ENCODE measurements at places on chromosomes 16 and 17. TPM values are rescaled to one million over a fixed set of nuclear protein-coding genes. Genes with fewer than 3 reads are reported as not detected.

The TEN1 gene
- 10.4 TPM for total RNA-seq

The MPRIP gene
- total RNA-seq = 99.8 TPM

The KRT9 gene
- 1.7 TPM for total RNA-seq

The LGALS9B gene
- total RNA-seq = 0.05 TPM

The ZG16B gene
- 0.85 TPM for total RNA-seq

The C17orf100 gene
- total RNA-seq = 0.90 TPM

The ZG16 gene
- 0.09 TPM for total RNA-seq

The KLHL10 gene
- total RNA-seq = not detected

The CCDC144A gene
- total RNA-seq = 4.9 TPM

The CYGB gene
- 1.6 TPM for total RNA-seq

The TPSD1 gene
- total RNA-seq = 0.14 TPM

The TPPP3 gene
- total RNA-seq = 1.6 TPM

The MYH11 gene
- 1.1 TPM for total RNA-seq

The PIPOX gene
- 1.3 TPM for total RNA-seq

The SLC16A13 gene
- 0.42 TPM for total RNA-seq

The PRKAR1A gene
- total RNA-seq = 140 TPM

The ZNF19 gene
- 2.5 TPM for total RNA-seq

The PPP1R1B gene
- total RNA-seq = 1.8 TPM

The SNX20 gene
- total RNA-seq = 34.2 TPM

The CACNA1G gene
- 0.38 TPM for total RNA-seq

The MYLK3 gene
- 0.09 TPM for total RNA-seq

The NUDT21 gene
- 79.7 TPM for total RNA-seq

Measured in thymus (tissue), 14 donors.